ENCODE measurements at places on chromosomes 3 and 15.

DNA sequence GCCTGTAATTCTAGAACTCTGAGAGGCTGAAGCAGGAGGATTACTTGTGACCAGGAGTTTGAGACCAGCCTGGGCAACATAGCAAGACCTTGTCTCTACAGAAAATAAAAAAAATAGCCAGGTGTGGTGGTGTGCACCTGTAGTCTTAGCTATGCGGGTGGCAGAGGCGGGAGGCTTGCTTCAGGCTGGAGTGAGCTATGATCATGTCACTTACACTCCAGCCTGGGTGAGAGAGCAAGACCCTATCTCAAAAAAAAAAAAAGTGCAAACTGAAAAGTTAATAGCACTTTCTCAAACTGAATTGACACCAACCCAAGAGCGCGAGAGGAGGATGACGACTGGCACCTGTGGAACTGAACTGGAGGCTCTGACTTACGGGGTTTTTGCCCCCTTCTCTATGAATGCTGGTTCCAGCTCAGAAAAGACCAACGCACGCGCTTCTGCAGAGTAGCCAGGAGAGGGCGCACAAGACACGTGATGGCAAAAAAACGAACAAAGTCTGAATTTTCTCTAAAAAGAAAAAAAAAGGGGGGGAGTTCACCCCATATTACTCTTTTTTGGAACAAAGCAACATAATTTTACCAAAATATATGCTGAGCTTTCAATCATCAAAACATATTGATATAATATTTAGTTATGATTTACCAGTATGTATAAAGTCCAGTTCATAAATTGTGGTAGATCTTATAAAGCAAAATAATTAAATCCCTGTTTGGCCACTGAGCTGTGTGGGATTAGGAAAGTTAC, 23.7 kb downstream of the CFAP92 start:
- DNase-seq = no peak

- DNase-seq = no peak
Measured at GRCh38 chr15:92878593-92879053, 21.5 kb upstream of the CHD2 start.

DNA sequence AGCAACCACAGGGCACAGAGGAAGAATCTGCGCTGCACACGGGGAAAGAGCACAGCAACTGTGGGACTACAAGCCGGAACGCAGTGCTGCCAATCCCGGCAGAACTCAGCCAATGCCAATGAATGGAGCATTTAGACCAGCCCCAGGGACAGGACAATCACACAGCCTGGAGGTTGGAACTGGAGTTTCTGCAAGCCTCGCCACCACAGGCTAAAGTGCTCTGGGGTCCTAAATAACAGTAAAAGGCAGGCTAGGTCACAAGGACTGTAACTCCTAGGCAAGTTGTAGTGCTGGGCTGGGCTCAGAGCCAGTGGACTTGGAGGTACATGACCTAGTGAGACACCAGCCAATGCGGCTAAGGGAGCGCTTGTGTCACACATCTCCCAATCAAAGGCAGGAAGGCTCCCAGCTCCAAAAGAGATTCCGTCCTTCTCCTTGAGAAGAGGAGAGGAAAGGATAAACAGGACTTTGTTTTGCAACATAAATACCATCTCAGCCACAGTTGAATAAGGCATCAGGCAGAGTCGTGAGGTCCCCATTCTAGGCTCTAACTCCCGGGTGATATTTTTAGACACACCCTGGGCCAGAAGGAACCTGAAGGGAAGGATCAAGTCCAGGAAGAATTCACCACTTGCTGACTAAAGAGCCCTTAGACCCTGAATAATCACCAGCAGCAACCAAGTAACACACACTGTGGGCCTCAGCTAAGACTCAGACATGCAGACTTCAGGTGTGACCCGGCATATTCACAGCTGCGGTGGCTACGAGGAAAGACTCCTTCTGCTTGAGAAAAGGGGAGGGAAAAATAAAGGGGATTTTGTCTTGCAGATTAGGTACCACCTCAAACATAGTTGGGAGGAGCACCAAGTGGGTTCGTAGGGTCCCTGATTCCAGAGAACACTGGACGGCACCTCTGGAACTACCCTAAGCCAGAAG, 85.5 kb upstream of the XXYLT1 start:
- no peak for DNase-seq

- DNase-seq = no peak
Measured at GRCh38 chr3:65425880-65426279, 612.8 kb downstream of the MAGI1 start.
